Central memory CD8-positive, alpha-beta T cell (primary cell): ENCODE measurements at places on chromosomes 5 and 9.

DNA sequence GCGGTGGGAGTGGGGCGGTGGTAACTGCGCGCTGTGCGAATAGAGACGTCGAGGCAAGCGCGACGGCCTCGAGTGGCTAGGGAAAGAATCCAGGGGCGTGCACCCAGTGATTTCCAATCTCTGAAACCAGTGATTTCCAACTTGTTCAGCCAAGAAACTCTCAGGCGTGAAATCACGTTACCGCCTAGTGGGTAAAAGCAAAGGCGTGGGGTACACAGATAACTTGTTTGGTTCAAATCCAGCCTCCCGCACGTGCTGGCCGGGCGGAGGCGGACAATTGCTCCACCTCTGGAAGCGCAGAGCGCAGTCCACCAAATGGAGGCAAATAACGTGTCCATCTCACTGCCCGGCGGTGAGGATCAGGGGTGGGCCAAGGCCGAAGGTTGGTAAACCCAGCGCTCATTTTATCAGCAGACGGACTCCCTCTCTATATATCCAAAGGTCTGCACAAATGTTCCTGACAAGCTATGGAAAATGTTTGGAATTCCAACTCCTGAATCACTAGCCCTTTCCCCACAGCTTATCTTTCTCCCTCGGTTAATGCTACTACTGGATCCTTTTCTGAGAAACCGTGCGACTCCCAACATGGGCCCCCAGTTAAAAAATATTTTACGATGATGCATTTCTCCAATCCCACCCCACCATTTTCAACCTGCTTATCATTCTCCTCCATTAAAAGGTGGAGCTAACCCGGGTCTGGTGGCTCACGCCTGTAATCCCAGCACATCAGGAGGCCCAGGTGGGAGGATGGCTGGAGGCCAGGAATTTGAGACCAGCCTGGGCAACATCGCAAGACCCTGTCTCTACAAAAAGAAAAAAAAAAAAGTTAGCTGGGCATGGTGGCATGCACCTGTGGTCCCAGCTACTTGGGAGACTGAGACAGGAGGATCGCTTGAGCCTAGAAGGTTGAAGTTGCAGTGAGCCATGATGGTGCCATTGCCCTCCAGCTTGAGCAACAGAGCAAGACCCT is 950 bp upstream of the FNBP1 start:
- peaks cover 39% of the 10 kb centered on the region for H3K4me1 ChIP-seq
- no peaks in the 10 kb centered on the region for H3K27me3 ChIP-seq
- peaks cover 29% of the 10 kb centered on the region for H3K36me3 ChIP-seq

GRCh38 chr5:135313946-135314345 is 85.1 kb downstream of the MACROH2A1 start:
- peaks cover 10% of the 10 kb centered on the region for H3K27me3 ChIP-seq
- H3K4me3 ChIP-seq = no peak overlapping the region
- DNase-seq = no peak
- no peaks in the 10 kb centered on the region for H3K4me1 ChIP-seq

GRCh38 chr5:139215107-139215975 is 17.2 kb upstream of the SIL1 start:
- no peaks in the 10 kb centered on the region for H3K4me1 ChIP-seq
- no peaks in the 10 kb centered on the region for H3K36me3 ChIP-seq
- no peak overlapping the region for H3K27ac ChIP-seq
- H3K27me3 ChIP-seq = no peaks in the 10 kb centered on the region

- DNase-seq = no peak
- no peak overlapping the region for H3K27ac ChIP-seq
- H3K4me3 ChIP-seq = no peak overlapping the region
Observed at GRCh38 chr9:114014044-114014443, 64.1 kb downstream of the AMBP start.

DNA sequence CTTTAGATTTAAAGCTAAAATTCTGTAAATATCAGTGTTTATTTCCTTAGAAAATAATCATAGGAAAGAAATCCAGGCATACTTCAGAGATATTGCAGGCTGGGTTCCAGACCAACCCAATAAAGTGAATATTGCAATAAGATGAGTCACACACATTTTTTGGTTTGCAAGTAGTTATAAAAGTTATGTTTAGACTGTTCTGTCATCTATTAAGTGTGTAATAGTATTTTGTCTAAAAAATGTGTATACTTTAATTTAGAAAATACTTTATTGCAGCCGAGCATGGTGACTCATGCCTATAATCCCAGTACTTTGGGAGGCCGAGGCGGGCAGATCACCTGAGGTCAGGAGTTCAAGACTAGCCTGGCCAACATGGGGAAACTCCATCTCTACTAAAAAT is 6.9 kb upstream of the RIC1 start:
- H3K27me3 ChIP-seq = no peaks in the 10 kb centered on the region
- H3K36me3 ChIP-seq = peaks cover 2% of the 10 kb centered on the region
- peaks cover 22% of the 10 kb centered on the region for H3K4me1 ChIP-seq
- H3K4me3 ChIP-seq = no peak overlapping the region
- DNase-seq = no peak
- no peak overlapping the region for H3K27ac ChIP-seq

GRCh38 chr9:114811966-114812636 is 6.3 kb upstream of the TNFSF15 start:
- no peak for DNase-seq
- peaks cover 3% of the 10 kb centered on the region for H3K36me3 ChIP-seq
- H3K27me3 ChIP-seq = no peaks in the 10 kb centered on the region
- H3K27ac ChIP-seq = no peak overlapping the region
- H3K4me1 ChIP-seq = peaks cover 15% of the 10 kb centered on the region

DNA sequence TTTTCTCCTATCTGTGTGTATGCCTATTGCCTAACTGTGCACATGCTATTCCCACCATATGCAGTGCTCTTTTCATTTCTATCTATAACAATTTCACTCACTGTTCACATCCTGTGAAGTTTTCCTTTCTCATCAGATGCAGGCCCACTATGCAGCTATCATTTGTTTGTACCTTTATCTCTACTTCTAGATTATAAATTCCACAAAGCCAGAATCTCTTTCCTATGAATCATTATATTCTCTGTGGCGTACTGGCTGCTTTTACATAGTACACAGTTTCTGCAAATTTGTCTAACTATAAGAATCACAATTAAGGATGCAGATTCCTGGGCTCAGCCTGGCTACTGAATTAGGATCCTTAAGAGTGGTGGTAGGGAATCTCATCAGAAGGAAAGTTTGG is 600.8 kb upstream of the ARRDC3 start:
- no peak overlapping the region for H3K27ac ChIP-seq
- H3K36me3 ChIP-seq = peaks cover 1% of the 10 kb centered on the region
- no peak for DNase-seq
- H3K4me3 ChIP-seq = no peak overlapping the region
- no peaks in the 10 kb centered on the region for H3K27me3 ChIP-seq
- no peaks in the 10 kb centered on the region for H3K4me1 ChIP-seq

GRCh38 chr9:127104581-127105311 is 17.7 kb downstream of the ANGPTL2 start:
- H3K36me3 ChIP-seq = peaks cover 1% of the 10 kb centered on the region
- no peak for DNase-seq
- H3K4me3 ChIP-seq = no peak overlapping the region
- no peaks in the 10 kb centered on the region for H3K4me1 ChIP-seq
- H3K27me3 ChIP-seq = no peaks in the 10 kb centered on the region
- no peak overlapping the region for H3K27ac ChIP-seq

- no peak overlapping the region for H3K27ac ChIP-seq
- peaks cover 16% of the 10 kb centered on the region for H3K27me3 ChIP-seq
- no peaks in the 10 kb centered on the region for H3K4me1 ChIP-seq
- no peaks in the 10 kb centered on the region for H3K36me3 ChIP-seq
- no peak overlapping the region for H3K4me3 ChIP-seq
- DNase-seq = no peak
Observed at GRCh38 chr5:11909471-11909870, 5.2 kb upstream of the CTNND2 start.

GRCh38 chr5:83866181-83866580 is 145.5 kb upstream of the HAPLN1 start:
- no peak overlapping the region for H3K4me3 ChIP-seq
- no peaks in the 10 kb centered on the region for H3K36me3 ChIP-seq
- H3K4me1 ChIP-seq = no peaks in the 10 kb centered on the region
- no peak for DNase-seq
- no peaks in the 10 kb centered on the region for H3K27me3 ChIP-seq

DNA sequence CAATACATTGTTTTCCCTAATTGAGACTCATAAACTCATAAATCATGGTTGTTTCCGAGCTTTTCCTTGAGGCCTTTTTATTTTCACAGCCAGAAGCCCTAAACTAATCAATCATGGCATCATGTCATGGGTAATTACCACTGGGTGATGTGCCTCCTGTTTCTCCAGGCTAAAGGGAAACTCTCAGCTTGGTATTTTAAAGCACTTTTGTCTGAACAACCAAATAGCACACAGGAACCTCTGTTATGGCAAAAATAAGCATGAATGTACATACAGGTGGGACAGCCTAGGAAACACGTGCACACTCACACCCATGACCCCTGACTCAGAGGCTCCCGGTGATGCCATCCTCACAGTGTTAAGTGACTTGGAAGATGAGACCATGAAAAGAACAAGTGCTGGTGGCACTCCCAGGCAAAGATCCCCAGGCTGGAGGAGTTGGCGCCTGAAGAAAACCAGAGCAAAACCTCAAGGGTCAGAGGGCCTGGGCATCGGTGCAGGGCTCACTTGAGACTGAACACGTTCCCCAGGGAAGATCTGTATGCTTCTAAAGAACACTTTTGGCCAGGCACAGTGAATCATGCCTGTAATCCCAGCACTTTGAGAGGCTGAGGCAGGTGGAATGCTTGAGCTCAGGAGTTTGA is 154.3 kb downstream of the ROR2 start:
- H3K27me3 ChIP-seq = no peaks in the 10 kb centered on the region
- no peak overlapping the region for H3K4me3 ChIP-seq
- DNase-seq = no peak
- H3K36me3 ChIP-seq = peaks cover 20% of the 10 kb centered on the region
- peak overlapping the region; percentile 91 for H3K27ac ChIP-seq

DNA sequence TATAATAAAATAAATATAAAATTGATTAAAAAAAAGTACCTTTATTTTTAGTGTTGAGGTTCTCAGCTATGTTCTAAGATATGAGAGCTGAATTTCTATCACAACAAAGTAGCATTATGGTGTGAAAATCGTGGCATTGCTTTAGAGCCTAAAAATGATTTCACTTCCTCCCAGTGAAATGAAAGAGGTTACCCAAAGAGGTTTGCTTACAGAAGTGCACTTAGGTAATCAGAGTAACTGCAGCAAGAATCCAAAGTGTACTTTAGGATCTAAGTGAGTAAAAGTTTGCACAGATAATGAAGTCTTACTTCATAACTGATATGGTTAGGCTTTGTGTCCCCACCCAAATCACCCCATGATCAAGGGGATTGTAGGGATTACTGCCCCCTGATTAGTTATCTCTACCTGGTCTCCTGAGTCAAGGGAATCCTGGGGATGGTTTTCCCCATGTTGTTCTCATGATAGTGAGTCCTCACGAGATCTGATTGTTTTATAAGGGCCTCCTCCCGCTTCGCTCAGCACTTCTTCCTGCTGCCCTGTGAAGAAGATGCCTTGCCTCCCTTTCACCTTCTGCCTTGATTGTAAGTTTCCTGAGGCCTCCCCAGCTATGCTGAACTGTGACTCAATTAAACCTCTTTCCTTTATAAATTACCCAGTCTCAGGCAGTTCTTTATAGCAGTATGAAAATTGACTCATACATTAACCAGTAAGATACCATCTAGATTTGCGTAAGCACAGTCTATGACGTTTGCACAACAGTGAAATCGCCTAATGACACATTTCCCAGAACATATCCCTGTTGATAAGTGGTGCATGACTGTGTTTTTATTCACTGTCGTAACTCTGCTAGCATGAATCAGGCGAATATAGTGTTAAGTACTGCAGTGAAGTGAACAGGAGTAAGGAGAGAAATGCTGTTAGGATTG is 40.3 kb upstream of the LRRC70 start:
- no peaks in the 10 kb centered on the region for H3K27me3 ChIP-seq
- no peak for DNase-seq
- no peak overlapping the region for H3K4me3 ChIP-seq
- H3K27ac ChIP-seq = peak overlapping the region; percentile 52

DNA sequence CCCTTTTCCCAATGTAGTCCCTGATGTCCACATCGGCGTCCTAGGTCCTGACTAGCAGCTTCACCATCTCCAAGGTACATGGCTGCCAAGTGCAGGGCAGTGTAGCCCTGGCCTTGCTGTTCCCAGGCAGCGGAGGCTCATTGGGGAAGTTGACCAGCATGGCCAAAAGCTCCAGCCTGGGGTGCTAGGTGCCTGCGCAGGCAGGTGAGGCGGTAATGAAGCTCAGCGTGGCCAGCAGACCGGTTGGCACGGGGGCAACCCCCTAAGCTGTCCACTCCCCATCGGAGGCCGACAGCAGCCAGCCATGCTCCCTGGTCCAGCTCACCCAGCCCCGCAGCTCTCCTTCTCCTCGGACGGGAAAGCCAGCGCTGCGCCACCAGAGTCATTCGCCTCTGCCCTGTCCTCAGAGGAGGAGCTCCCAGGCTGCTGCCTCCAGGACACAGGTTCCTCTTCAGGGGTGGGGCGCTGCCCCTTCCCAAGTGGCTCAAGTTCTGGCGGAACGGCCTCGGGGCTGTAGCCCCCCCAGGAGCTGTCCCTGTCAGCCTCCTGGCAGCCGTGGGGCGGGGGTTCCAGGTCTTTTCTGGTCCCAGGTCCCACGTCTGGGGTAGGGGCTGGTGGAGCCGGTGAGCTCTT is 1218.2 kb downstream of the FOXD4L5 start:
- H3K27me3 ChIP-seq = no peaks in the 10 kb centered on the region
- no peak overlapping the region for H3K27ac ChIP-seq
- H3K36me3 ChIP-seq = no peaks in the 10 kb centered on the region
- DNase-seq = no peak

DNA sequence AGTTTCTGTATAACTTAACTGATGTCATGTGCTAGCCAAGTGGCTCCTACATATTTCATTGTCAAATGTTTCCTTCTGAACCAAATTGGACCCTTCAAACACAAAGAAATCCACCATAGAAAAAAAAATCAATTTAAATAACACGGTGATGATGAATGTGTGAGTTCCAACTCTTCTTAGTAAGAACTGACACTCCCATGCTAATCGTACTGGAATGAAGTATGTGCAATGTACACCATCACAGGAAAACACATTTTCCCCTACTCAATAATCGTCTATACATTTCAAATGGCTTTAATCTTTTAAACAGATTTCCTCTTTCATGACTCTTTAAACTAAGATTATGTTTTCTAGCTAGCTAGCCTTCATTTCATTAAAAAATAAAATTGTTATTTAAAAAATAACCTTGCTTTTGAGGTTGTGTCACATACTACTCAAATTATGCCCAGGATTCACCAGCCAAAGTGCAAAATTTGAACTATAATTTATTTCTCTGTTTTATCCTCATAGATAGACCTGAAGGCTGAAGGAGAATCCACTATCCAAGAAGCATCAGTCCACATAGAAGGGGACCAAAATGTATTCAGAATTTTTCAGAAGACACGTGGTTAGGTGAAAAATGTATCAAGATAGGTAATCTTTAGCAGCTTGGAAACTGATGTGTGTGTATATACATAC is 131.0 kb upstream of the ITGA1 start:
- H3K27ac ChIP-seq = no peak overlapping the region
- H3K36me3 ChIP-seq = no peaks in the 10 kb centered on the region
- no peaks in the 10 kb centered on the region for H3K4me1 ChIP-seq
- no peak for DNase-seq
- H3K4me3 ChIP-seq = no peak overlapping the region
- peaks cover 31% of the 10 kb centered on the region for H3K27me3 ChIP-seq
